Adrenal gland (tissue), 19 donors: ENCODE measurements at places on chromosomes 4 and X.

GRCh38 chr4:108396900-108397497, 223.4 kb upstream of the RPL34 start:
- H3K27ac ChIP-seq: no peak overlapping the region
- no peaks in the 10 kb centered on the region for H3K27me3 ChIP-seq
- H3K4me3 ChIP-seq: no peak overlapping the region

- H3K27ac ChIP-seq: no peak overlapping the region
- DNase-seq: no peak
- H3K4me3 ChIP-seq: no peak overlapping the region
- H3K36me3 ChIP-seq: no peaks in the 10 kb centered on the region
- no peaks in the 10 kb centered on the region for H3K4me1 ChIP-seq
Observed at GRCh38 chr4:14783011-14783877, 219.0 kb upstream of the CPEB2 start.

DNA sequence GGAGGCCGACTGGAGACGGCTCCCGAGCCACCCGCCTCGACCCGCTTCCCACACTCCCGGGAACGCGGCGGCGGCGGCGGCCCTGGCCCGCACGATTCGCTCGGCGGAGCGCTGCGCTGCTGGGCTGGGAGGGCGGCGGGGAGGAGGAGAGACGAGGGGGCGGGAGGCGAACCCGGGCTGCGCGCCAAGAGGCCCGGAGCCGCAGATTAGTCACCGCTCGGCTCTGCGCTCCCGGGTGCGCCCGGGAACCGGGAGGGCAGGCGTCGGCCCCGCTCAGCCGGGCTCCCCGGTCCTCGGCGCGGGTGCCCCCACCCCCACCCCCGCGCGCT, 11.2 kb upstream of the BCOR start:
- H3K4me3 ChIP-seq: no peak overlapping the region
- peaks cover 43% of the 10 kb centered on the region for H3K27me3 ChIP-seq
- peak overlapping the region; percentile 97 for H3K27ac ChIP-seq
- H3K36me3 ChIP-seq: no peaks in the 10 kb centered on the region
- H3K4me1 ChIP-seq: peaks cover 51% of the 10 kb centered on the region

GRCh38 chrX:131675596-131676194, 131.8 kb downstream of the OR13H1 start:
- H3K27me3 ChIP-seq: peaks cover 21% of the 10 kb centered on the region
- H3K4me3 ChIP-seq: no peak overlapping the region
- no peak overlapping the region for H3K27ac ChIP-seq
- no peaks in the 10 kb centered on the region for H3K4me1 ChIP-seq

DNA sequence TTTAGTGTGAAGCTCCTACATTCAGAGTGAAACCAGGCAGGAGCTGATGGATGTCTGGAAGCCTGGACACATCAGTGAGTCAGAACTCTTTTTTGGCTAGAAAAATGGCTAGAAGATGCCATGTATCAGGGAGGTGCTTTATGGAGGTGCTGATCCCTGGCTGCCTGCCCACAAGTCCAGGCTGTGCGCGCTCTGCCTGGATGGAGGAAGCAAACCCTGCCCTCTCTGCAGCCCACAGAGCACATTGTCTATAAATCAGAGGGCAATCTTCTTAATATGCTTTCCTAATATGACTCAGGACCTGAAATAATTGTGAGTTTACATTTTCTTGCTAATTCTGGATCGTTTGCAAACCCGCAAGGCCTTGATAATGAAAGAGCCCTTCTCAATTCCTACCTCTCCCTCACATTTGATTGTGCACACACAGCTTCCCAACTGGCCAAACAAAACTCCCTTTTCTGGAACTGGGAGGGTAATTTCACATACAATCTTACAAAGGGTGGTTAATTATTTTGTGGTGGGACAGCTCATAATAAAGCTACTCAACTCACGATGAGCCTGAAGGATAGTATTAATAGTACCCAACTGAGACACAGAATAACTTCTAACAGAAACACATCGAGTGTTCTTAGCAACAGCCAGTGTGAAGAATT, 11.7 kb downstream of the MFAP3L start:
- H3K36me3 ChIP-seq: no peaks in the 10 kb centered on the region
- H3K4me3 ChIP-seq: no peak overlapping the region
- DNase-seq: no peak
- H3K27me3 ChIP-seq: no peaks in the 10 kb centered on the region
- H3K27ac ChIP-seq: no peak overlapping the region

- H3K36me3 ChIP-seq: no peaks in the 10 kb centered on the region
- no peak overlapping the region for H3K27ac ChIP-seq
- no peak overlapping the region for H3K4me3 ChIP-seq
- no peaks in the 10 kb centered on the region for H3K27me3 ChIP-seq
- no peaks in the 10 kb centered on the region for H3K4me1 ChIP-seq
Observed at GRCh38 chr4:9758641-9759317, 22.7 kb upstream of the DRD5 start.

- no peak overlapping the region for H3K4me3 ChIP-seq
- H3K27ac ChIP-seq: no peak overlapping the region
- H3K36me3 ChIP-seq: no peaks in the 10 kb centered on the region
- H3K27me3 ChIP-seq: no peaks in the 10 kb centered on the region
Observed at GRCh38 chr4:180234730-180235129, 2008.5 kb upstream of the TENM3 start.

GRCh38 chrX:151825925-151826485, 86.7 kb upstream of the MAGEA4 start:
- no peaks in the 10 kb centered on the region for H3K36me3 ChIP-seq
- peaks cover 7% of the 10 kb centered on the region for H3K27me3 ChIP-seq
- no peak overlapping the region for H3K4me3 ChIP-seq
- no peak overlapping the region for H3K27ac ChIP-seq

- H3K27me3 ChIP-seq: no peaks in the 10 kb centered on the region
- H3K27ac ChIP-seq: no peak overlapping the region
Observed at GRCh38 chrX:81959964-81960363, 758.1 kb downstream of the SH3BGRL start.

GRCh38 chrX:21255032-21255618, 119.1 kb upstream of the CNKSR2 start:
- no peak for DNase-seq
- H3K27ac ChIP-seq: no peak overlapping the region
- H3K4me3 ChIP-seq: no peak overlapping the region
- H3K36me3 ChIP-seq: no peaks in the 10 kb centered on the region
- no peaks in the 10 kb centered on the region for H3K27me3 ChIP-seq

DNA sequence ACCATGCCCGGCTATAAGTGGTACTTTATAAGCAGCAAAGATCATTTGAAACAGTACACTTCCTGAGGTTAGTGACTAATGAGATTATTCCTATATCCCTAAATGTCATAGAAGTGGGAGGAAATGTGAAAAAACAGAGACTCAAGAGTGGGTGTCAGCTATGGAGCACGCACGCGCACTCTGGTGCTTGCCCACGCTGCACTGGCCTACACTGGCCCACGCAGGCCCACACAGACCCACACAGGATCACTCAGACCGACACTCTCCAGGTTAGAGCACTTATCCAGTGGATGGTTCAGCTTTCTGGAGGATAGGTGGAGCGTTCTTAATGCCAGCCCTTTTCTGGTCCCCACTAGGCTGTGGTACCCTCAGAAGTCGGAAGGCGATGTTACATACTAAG, 78.5 kb downstream of the IL1RAPL1 start:
- H3K4me3 ChIP-seq: no peak overlapping the region
- H3K27ac ChIP-seq: no peak overlapping the region
- H3K36me3 ChIP-seq: no peaks in the 10 kb centered on the region
- no peaks in the 10 kb centered on the region for H3K4me1 ChIP-seq
- H3K27me3 ChIP-seq: no peaks in the 10 kb centered on the region

DNA sequence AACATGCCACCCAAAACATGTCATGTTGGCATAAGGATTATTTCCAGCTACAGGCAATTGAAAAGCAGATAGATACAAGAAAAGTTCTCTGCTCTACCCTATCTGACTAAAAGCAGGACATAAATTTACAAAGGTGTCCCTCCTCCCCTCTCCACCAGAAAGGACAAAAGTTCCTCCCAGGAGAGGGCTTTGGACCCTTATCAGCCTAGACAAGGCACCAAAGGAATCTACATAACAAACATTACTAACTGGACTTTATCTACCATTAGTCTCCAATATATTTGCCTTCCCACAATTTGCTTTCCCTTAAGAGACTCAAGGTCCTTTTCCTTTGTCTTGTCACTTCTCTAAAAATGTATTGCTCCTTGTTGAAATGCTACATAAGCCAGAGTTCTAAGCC, 55.6 kb downstream of the ADGRA3 start:
- no peaks in the 10 kb centered on the region for H3K4me1 ChIP-seq
- H3K36me3 ChIP-seq: no peaks in the 10 kb centered on the region
- no peak for DNase-seq
- H3K27ac ChIP-seq: no peak overlapping the region
